ENCODE measurements at places on chromosomes 5 and 9.

DNA sequence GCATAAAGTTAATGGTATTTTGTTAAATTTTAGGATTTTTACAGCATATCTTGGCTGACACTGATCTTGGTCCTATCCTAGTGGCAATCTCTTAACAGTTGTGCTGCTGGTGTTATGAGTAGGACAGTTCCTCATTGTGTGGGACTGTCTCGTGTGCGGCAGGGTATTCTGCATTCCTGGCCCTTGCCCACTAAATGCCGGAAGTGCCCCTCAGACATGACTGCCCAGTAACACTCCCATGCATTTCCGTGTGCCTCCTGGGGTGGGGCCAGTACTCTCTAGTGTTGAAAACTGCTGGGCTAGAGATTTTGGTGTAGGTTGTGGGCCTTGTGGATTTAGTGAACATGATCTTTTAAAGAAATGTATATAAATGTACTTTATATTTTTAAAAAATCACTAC lies 227.1 kb upstream of the DMRT1 start:
- DNase-seq = peak; percentile 66

DNA sequence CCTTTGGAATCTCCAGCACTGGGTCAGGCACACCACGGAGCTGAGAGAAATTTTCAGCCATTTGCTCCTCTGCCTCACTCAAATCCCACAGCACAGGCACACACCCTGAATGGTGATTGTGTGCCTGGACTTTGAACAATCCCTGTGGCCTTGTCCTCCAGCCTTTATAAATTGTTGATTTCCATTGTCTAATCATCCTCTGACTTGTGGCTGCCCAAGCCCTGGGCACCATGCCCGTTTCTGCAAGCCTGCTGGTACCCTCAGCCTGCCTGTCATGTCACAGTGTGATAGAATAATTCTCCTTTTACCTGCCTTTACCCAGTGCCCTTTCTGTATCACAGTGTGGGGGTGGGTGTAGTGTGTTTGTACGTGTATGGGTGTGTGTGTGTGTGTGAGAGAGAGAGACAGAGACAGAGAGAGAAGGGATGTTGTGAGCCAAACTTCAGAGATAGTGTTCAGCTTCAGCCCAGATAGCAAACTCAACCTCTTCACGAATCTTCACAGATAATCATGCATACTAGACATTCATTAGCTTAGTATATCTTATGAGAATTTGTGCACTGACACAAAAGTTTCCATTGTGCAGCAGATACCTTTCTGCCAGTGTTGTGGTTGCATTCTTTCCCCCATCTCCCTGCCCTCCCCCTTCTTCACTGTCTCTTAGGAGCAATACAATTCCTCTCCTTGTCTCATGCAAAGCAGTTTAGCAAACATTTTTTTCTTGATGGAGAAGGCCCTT lies 27.8 kb upstream of the SLC44A1 start:
- no peak for DNase-seq

- no peak for DNase-seq
Observed at GRCh38 chr9:131566158-131566557, 20.8 kb downstream of the PRRT1B start.

DNA sequence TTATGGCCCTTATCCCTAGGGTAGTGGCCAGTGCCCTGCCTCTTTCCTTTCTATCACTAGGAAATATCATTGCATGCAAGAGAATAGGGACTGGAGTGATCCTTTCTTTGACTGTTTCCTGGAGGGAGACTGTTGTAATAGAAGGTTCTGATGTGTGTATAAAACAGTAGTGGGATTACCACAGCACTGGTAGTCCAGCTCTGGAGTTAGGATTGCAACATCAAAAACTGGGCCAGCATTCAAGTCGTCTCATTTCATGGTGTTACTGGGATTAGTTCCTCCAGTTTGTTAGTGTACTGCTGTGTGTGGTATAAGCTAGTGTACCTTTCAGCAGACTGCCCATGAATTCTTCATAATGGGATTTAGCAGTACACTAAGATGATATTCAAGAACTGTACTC lies 45.8 kb downstream of the KIAA1958 start:
- DNase-seq = no peak

GRCh38 chr5:31504529-31504928 lies 27.4 kb downstream of the DROSHA start:
- no peak for DNase-seq

GRCh38 chr5:78621291-78621738 lies 27.3 kb downstream of the LHFPL2 start:
- no peak for DNase-seq

GRCh38 chr9:120924698-120925534 lies 1.7 kb downstream of the TRAF1 start:
- no peak for DNase-seq

- DNase-seq = no peak
Observed at GRCh38 chr5:37712750-37713149, 127.1 kb downstream of the GDNF start.

DNA sequence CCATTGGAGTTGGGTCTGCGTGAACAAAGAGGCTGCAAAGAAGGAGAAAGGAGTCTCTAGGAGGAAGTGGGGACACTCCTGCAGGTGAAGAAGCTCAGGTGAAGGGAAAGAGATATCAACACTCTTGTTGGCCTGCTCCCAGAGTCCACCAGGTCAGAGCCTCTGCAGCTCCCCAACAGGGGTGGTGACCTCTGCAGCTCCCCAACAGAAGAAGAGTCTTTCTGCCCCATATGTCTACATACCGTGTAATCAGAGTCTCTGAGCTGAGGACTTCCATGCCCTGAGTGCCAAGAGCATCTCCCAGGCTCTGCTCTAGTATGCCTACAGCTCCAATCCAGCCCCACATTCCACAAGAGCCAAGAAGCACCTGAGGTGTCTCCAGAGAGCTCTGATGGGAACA lies 67.4 kb upstream of the TRPC7 start:
- DNase-seq = no peak

- DNase-seq = peak; percentile 77
Observed at GRCh38 chr9:93096811-93097382, 880 bp downstream of the CARD19 start.

DNA sequence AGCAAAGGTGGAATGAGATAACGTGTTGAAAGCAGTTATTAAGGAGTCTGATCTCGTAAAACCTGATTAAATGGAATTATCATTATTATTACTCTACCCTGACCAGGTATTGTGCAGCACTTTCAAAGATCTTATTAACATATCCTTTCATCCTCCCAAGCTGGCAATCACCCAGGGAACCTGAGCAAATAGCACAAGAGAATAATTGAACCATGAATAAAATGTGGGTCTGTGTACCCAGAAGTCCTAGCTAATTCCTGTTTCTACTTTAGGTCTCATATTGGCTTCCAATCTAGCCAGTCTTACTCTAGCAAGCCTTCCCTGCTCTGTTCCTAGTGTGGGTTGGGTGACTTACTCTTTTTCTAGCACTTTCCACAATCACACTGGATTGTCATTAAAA lies 162.2 kb upstream of the STK32A start:
- DNase-seq = no peak

DNA sequence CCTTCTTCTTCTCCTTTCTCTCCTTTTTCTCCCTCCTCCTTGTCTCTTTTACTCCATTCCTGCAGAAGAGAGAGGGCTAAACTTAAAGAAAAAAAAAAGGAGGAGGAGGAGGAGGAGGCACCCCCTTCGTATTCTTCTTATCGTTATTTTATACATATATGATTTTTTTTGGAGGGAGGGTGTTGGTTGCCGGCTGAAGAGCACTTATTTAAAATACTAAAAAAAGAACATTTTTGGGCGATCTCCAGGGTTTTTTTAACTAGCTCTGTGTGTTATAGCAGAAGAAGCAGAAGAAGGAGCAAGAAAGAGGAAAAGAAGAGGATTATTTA lies 381 bp downstream of the NR2F1 start:
- no peak for DNase-seq

DNA sequence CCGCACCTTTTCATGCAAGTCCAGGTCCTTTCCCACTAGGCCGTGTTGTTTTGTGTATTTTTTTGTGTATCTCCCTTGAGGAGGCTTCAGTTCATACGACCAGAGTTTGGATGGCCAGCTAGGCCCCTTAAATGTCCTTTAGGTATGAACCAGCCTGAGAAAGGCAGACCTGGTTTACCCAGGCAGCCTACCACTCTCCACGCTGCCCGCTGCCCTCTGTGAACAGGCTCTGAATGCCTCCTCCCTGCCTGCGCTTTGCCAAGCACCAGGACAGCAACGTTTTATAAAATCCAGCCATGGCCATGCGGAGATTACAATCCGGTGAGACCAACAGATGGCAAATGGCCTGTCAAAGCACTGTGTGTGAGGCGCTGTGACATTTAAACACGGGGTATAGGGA lies 626 bp upstream of the CLTB start:
- no peak for DNase-seq

DNA sequence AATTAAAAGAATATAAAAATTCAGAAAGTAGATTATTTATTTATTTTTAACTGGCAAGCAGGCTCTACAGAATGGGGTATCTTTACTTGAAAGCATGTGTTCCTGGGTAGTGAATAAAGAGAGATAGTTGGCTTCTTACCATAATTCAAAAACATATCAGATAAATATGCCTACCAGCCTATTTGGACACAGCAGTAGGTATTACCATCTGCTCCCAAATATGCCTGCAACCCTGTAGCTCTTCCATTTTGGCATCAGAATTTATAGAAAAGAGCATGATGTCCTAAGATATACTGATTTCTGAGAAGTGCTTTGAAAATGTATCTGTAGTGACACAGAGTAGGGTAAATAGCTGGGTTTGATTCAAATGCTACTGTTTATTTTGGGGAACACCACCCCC lies 1300.5 kb upstream of the DMAC1 start:
- DNase-seq = no peak

DNA sequence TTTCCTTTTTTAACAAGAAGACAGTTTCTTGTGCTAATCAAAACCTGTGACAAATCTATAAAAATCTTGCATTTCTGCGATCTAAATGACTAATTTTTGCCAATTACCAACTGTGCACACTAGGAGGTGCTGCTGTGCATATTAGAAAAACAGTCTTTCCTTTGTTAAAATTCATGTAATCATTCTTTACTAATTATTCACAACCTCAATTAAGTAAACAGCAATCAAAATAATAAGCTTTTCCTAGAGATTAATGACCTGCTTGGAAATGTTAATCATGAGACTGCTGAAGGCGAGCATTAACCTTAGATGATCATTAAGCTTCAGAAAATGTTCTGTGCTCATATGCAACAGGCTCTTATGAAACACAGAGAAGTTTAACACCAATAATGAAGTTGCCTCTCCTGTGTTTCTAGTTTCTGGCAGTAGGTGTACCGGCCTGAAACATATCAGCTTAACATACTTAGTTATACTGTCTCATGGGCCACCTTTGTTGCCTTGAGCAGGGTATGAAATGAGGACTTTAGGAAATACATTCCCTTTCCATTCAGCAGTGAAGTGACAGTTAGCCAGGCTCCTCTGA lies 17.7 kb downstream of the RFESD start:
- DNase-seq = no peak

DNA sequence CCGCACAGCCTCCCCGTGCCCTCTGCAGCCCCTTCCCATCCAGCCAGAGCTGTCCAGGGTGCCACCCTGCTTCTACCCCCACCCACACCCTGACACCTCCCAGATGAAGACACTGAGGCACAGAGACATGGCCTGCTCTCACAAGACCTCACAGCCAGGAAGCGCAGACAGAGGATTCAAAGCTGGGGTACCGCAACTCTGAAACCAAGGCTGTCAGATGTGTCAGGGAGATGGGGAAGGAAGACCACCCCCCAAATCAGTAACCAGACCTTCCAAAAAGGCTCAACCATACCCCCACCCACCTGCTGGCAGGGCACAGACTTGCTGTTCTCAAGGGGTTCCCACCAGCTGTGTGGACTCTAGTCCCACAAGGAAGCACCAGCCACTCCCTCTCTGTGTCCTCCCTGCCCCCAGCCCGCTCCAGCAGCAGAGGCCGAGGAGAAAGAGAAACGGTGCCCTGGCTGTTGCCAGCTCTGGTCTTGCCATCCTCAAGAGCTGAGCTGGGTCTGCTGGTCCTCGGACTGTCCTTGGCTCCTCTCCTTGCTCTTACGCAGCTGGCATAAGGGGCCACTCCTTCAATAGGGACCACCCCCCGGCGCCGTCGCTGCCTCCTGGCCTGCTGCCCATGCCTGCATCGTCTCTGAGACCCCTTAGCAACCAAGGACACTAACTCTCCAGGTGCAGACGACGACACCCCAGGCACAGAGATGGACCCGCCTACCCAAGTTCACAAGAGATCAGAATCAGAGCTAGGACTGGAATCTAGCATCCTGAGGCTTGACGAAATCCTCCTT lies 699 bp downstream of the AKNA start:
- peak; percentile 56 for DNase-seq

DNA sequence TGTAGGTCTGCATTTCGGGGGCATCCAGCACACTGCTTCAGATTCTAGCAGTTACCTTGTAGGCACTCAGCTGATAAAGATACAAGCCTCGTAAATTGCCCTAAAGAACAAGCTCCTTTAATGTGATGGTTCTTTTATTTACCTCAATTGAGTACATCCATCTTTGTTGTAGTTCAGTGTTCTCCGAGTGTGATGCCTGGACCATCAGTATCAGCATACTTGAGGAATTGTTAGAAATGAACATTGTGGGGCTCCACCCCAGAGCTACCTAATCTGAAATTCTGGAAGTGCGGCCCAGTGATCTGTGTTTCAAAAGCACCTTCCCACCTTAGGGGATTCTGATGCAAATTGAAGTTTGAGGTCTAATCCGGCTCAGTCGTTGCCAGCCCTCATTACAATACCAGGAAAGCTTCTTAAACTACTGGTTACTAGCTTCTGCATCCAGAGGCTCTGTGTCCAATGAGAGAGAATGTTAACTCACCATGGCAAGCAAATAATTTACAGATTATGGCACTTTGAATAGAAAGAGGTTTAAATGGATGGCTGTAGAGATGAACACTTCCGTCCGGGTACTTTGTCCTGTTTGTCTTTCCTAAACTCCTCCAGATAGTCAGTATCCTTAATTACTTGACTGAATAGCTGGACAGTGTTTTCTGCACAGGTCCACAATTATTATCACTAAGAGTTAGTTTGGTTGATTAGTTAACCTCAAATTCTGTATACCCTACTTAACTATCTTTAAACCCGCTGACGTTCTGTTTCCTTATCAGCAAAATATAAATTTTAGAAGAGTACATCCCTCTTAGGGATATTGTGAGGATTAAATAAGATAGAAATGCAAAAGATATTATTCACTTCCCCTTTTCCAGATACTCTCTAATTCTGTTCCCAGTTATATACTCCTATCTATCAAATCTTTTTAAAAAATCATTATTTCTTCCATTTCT lies 47.9 kb downstream of the RAI14 start:
- DNase-seq = no peak

- peak; percentile 57 for DNase-seq
Observed at GRCh38 chr9:16171911-16172310, 619.1 kb downstream of the CCDC171 start.

GRCh38 chr5:155471027-155471426 lies 457.5 kb downstream of the KIF4B start:
- DNase-seq = no peak

GRCh38 chr5:126403876-126404275 lies 19.3 kb upstream of the GRAMD2B start:
- DNase-seq = no peak
